ENCODE measurements at places on chromosomes 7 and 10. TPM values are rescaled to one million over a fixed set of nuclear protein-coding genes. Genes with fewer than 3 reads are reported as not detected.

KIN gene
- 4.7 TPM for total RNA-seq

OR2A7 gene
- total RNA-seq: 7.4 TPM

RHOBTB1 gene
- 11.0 TPM for total RNA-seq

MUC12 gene
- total RNA-seq: 2.7 TPM

TMEM178B gene
- total RNA-seq: 1.2 TPM

ANXA8L1 gene
- total RNA-seq: 179 TPM

PITX3 gene
- not detected for total RNA-seq

MPP7 gene
- total RNA-seq: 24.8 TPM

ADAP1 gene
- total RNA-seq: 4.2 TPM

MMP21 gene
- total RNA-seq: not detected

DNA sequence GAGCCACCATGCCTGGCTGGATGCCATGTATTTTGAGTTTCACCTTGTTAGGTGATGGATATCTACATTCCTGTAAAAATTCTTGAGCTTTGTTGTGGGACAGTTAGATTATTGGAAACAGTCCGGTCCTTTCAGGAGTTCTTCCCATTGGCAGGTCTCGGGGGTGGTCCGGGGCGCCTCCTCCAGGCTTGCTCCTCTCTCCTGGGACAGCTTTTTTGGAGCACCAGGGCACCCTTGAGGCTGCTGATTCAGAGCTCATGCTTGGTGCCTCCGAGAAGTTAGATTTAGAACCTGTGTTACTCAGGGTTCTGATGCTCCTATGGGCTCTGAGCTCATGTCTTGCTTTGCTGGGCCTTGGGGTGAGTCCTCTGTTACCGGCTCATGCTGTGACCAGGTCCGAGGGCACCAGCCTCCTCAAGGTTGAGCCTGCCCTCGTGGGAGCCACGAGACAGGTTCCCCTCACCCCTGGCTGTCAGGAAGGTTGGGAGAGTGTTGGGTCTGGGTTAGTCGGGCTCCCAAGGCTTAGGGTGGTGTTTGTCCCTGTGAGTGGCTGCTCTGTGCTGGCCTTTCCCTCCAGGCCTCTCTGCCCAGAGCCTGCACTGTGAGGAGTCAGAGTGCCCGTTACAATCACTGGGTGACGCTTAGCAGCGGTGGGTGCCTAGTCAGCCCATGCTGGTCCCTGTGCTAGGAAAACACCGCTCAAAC, 6.0 kb downstream of the SPRN start:
- DNase-seq: no peak

DNA sequence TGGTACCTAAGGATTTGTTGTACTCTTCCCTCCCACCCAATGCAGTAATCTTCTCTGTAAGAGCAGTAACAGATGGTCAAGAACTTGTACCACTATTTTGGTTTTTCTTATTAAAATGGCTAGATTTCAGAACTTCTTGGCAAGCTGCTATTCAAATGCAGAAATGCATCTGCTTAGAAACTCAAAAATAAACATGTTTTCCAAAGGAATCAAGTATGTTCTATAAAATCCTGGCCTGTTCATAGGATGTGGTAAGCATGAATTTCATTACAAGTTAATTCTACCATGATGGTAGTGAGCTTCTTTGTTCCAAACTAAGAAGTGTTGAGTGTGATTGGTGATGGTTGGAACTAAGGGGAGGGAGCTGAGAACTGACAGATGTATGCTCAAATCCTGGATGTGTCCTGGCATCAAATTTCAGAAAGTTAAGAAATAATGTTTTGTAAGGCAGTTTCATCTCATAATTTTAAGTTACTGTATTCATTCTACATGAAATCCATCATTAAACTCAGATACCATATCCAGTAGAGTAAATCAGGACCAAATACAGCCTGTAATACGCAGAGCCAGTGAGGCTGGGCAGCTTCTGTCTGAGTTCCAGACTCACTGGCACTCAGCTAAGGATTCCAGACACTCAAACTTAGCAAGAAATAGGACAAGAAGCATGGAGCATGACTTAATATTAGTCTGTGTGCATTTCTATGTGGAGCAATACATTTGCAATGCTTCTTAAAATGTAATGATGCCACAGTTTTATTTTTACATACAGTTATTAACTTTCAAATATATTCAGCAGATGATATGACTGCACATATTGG, 119.6 kb downstream of the TES start:
- no peak for DNase-seq

GRCh38 chr10:95384011-95384704, 93.4 kb upstream of the PDLIM1 start:
- DNase-seq: no peak

DNA sequence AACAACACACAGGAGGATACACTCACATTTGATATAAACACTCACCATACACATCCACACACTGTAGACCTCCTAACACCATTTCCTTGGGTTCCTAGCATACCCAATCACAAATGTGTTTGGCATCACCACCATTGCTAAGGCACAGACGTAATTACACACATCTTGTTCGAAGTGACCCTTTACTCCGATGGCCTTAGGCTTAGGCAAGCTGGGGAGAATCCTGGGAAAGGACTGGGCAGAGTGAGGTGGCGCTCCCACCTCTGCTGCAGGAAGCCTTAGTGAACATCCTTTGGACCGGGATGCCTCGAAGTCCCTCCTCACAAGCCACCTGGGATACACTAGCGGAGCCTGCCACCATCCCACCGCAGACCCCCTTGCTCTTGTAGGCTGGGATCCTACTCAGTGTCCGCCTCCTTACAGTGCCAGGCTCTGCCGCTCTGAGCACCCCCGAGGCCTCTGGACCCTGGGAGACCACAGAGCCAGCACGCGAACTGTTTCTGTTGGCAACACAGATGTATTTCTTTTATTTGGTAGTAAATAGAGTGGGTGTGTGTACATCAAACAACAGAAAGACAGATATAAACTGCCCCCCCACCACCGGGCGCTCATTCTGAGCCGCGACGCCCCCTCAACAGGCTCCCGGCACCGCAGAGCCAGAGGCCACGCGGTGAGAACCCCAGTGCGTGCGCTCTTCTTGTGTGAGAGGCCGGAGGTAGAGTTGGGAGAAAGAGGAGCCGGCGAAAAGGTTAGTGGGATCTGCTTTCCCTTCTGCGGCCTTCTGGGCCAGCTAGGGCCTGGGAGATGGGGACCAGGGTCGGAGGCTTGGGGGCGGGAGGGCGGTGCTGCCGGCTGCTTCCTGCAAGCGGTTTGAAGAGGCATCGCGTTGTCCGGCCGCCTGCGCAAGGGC, 5.9 kb upstream of the HMX2 start:
- no peak for DNase-seq

DNA sequence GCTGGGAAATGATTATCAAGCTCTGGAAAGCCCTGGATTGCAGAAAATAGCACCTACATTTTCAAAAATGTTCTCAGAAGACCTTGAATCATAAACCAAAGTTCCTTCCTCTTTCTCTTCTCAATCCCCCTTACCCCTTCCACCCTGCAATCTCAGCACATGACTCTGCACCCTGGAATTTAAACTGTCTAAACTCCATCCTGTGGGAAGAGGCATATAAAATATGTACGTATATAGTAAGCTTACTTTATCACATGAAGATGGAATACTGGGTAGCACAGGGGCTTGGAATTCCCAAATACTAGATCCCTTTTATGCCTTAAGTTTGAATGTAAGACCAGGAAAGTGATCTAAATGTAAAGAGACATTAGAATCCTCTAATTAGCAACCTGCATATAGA, 7.7 kb downstream of the AGMO start:
- no peak for DNase-seq

- DNase-seq: no peak
Measured at GRCh38 chr10:70958396-70958795, 70.0 kb upstream of the PCBD1 start.

GRCh38 chr10:29688230-29688661, 53.5 kb upstream of the SVIL start:
- peak; percentile 40 for DNase-seq

GRCh38 chr10:115998301-115998700, 274.7 kb downstream of the GFRA1 start:
- DNase-seq: peak; percentile 22

DNA sequence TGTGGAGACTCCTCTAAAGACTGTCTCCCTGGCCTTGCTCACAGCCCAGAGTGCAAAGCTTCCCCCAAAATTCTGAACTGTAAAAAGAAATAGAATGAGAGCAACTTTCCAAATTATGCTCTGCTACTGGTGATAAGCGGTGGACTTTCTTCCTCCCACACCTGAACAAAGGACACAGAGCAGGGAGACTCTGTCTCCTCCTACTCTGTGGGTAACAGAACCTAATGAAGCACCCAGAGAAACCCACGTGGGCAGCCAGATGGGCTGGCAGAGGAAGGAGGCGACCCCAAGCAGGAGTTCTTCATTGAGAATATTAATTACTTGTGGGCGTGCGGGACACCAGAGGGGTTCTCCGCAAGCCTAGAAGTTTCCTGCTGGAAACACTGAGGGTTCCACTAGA, 139.5 kb downstream of the KMT2E start:
- no peak for DNase-seq

DNA sequence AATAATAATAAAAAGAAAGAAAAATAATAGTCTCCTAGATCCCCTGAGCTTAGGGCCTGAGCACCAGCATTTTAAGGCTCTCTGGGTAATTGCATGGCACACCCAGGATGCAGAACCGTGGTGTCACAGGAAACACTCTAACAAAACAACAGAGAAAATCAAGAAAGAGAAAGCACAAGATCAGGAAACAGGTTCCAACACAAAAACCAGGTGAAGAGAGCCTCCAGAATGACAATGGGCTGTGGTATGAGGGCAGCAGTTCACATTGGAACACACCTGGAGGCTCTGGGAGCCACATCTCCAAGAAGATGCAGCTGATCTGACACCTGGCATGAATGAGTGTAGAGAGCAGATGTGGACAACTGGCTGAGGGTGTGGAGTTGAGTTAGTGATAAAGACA, 7.1 kb downstream of the MMRN2 start:
- DNase-seq: no peak

DNA sequence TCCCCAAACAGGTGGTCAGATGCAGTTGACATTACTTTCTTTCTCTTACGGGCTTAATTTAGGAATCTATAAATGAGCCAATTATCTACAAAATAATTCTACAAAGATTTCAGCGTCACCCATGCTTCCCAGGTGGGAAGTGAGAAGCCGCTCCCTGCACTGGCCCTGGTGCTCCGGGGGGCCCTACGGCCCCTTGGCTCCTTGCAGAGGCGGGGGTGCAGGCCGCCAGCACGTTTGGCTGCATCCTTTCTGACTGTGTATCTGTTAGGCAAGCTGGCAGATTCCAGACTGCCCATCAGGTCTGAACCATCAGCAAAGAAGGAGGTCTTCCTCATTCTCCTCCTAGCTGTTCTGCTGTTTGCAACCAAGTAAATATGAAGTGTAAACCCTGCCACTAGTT, 16.3 kb downstream of the VWC2 start:
- no peak for DNase-seq

- DNase-seq: no peak
Measured at GRCh38 chr10:15295537-15296325, 75.4 kb downstream of the FAM171A1 start.

DNA sequence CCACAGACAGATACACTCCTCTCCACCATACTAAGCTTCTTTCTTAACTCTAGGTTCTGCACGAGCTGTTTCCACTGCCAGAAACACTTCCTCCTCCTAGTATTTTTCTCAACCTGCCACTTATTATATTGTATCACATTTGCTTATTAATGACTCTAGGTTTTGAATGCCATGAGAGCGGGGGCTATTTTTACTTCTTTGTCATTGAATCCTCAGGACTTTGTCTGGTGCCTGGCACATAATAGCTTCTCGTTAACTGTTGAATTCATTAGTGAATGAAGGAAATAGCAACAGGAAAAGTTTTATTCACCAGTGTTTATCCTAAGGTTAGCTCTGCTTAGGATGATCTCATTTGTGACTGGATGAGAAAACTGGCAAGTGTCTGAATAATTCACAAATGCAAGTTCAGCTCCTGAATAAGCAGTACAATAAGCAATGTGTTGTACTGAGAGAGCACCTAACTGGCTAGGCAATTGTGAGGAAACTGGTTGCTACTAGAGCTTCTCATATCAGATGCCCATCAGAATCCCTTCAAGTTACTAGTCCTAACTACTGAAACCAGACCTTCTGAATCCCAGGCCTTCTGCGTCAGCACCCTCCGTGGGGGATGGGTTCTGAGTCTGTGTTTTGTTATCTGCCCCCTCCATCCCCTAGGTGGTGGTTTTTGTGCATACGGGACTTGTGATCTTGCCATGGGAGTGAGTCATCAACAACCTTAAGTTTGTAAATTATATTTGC, 92.7 kb downstream of the LSMEM1 start:
- DNase-seq: no peak

- DNase-seq: no peak
Measured at GRCh38 chr10:123409426-123409825, 255.2 kb downstream of the BUB3 start.

DNA sequence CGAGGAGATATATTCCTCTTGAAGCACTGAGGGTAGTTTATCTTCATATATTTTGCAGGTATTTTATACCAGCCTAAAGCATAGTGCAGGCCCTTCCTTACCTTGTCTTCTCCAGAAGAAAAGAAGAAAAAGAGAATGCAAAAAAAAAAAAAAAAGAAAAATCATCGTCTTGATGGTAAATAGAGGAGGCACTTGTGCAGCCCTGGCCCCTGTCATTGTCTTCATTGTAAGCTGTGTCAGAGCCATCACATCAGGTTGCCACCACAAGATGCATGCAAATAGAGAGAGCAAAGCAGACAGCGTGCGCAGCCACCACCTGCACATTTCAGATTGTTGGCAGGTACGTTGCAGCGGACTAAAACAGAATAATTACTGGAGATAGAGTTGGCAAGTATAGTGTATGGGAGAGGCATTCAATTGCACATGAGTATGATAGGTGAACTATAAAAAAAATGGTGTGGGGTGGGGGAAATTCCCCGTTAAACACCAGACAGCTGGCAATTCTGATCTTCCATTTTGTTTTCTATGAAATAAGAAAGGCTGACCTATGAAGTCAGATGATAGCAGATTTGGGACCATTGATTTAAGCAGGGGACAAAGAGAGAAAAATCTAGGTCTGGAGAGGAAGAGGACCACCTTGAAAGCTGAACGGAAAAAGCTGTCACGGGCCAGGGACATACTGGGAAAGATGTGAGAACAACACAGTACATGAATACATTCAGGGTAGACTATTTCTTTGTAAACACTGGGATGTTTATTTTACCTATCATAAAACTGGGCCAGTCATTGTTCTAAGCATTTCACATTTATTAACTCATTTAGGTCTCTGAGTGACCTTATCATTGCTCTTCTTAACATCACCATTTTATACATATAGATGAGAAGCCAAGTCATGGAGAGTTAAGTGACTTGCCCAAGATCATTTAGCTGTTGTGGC, 306.3 kb upstream of the SP8 start:
- no peak for DNase-seq

Data from vagina (tissue), 2 donors.